ENCODE measurements at places on chromosomes 7 and 10.

GRCh38 chr7:134464496-134464895, 5.6 kb upstream of the AKR1B1 start:
- no peak for DNase-seq

- no peak for DNase-seq
Observed at GRCh38 chr7:71385330-71385729, 253.4 kb downstream of the GALNT17 start.

- DNase-seq = no peak
Observed at GRCh38 chr7:4799508-4800268, 24.3 kb downstream of the AP5Z1 start.

DNA sequence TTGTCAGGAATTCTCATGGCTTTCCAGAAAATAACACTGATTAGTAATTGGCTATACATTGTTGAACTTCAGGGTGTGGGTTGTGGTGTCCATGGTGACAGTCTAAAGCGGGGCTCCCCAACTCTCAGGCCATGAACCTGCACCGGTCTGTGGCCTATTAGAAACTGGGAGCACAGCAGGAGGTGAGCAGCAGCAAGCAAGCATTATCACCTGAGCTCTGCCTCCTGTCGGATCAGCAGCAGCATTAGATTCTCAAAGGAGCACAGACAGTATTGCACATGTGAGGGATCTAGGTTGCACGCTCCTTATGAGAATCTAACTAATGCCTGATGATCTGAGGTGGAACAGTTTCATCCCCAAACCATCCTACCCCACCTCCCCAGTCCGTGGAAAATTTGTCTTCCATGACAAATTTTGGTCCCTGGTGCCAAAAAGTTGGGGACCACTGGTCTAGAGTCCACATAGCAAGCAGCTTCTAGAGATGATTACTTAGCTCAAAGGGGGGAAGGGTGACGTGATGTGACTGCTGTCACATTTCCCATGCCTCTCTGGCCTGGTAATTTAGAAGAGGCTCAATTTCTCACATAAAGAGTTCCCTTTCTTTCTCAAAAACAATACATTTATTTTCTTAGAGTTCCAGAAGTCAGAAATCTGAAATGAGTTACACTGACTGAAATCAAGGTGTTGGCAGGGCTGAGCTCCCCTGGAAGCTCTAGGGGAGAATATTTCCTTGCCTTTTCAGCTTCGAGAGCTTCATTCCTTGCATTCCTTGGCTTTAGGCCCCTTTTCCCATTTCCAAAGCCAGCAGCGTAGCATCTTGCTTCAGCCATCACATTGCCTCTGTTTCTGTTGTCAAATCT, 17.6 kb upstream of the FAM221A start:
- no peak for DNase-seq

- no peak for DNase-seq
Observed at GRCh38 chr10:105181626-105182025, 540.5 kb downstream of the SORCS3 start.

- DNase-seq = no peak
Observed at GRCh38 chr7:149879271-149879743, 5.5 kb downstream of the ATP6V0E2 start.

DNA sequence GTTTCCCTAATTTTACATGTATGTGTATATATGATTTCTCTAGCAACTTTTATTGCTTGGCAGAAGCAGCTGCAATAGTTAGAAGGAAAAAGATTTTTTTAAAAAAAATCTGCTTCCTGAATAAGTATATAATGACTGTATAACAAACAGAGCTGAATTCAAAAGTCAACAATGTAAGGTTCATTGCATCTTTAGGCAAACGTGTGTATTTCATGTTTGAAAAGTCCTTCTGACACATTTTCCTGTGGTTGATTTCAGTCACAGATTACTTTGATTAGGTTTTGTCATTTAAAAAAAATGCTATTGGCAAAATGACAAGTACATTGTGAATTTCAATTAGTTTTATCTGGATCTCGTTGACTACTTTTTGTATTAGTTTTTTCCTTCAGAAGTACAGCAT, 231.0 kb downstream of the CSTF2T start:
- no peak for DNase-seq

GRCh38 chr7:41786404-41786803, 83.5 kb upstream of the INHBA start:
- DNase-seq = no peak

DNA sequence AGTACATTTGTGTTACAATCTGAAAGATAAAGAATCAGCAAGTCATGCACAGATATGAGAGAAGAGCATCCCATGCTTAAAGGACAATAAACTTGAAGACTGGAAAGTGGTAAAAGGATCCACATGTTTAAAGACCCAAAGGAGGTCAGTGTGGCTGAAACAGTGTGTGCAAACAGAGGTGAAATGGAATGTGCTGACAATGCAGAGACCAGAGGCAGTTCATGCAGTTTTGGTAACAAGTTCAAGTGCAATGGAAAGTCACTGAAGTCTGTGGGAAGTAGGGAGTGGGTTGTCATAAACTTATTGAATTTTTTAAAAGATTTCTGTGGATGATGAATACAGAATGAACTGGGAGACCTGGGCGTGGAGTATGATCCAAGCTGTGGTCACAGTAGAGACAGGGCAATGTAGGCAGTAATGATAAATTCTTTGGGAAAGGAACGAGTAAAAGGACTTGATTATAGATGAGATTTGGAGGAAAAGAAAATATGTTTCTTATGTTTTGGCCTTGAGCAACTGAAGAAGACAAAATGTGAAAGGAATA, 408.0 kb downstream of the HGF start:
- no peak for DNase-seq

- peak; percentile 4 for DNase-seq
Observed at GRCh38 chr7:66265566-66265965, 60.4 kb downstream of the TPST1 start.

GRCh38 chr7:145845345-145845744, 271.3 kb upstream of the CNTNAP2 start:
- DNase-seq = no peak

DNA sequence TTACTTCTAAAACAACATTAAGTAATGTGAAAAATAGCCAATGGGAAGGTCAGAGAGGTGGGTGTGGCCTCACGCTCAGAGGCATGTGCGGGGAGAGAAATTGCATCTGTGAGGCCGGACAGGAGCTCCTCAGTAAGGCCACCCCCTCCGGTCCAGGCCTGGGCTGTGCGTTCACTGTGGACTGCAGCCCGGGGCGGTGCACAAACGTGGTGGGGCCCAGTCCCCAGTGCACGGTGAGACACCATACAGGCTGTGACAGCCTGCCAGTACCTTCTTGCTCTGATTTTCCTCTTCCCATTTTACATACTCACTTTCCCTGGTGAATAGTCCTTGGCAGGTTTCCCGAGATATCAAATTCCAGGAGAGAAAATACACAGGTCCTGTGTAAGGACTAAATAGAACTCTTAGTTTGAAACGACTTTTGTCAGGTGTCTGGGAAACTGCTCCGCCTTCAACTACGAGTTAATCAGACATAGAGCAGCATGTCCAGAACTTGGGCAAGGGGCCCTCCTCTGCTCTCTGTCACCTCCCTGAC, 174.1 kb upstream of the MKI67 start:
- no peak for DNase-seq

- no peak for DNase-seq
Observed at GRCh38 chr10:13046851-13047528, 45.5 kb upstream of the CCDC3 start.

GRCh38 chr7:42494199-42494710, 257.2 kb upstream of the GLI3 start:
- no peak for DNase-seq

- no peak for DNase-seq
Observed at GRCh38 chr7:154960063-154960790, 42.7 kb downstream of the PAXIP1 start.

- no peak for DNase-seq
Observed at GRCh38 chr7:108331971-108332370, 124.3 kb downstream of the NRCAM start.

- DNase-seq = no peak
Observed at GRCh38 chr7:129958643-129959470, 6.1 kb upstream of the UBE2H start.

DNA sequence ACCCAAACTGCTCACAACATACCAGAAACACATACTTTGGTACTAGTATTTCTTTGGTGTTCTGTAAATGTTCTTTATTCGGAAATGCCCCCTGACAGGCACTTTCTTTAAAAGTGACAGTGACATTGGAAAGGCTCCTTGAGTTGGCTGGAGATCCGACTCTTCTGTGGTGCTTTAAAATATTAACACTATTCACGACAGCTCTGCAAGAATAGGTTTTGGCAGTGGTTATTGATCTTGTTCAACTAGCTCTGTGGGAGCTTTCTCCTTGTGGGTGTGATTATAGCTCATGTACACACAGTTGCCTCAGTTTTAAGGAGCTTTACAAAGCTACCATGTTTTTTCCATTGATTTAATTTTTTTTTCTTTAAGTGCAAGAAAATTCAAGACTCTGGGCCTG, 30.3 kb upstream of the SLC39A12 start:
- DNase-seq = no peak

- no peak for DNase-seq
Observed at GRCh38 chr7:77917500-77918262, 119.1 kb downstream of the PHTF2 start.

DNA sequence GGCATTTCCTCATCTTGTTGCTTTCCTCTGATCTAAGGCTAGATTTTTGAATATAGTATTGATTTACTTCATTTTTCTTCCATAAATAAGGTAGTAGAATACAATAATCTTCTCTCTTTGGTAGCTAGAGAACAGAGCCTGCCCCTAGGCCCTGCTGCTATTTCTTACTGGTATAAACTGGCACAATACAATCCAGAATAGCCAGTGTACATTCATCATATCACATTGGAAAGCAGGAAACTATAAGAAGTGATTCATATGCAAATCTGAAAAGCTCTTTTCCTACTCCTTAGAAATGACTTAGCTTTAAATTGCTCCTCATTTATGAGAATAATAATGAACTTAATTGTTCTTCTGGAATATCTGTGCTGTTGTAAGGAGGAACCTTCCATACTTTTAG, 100.2 kb downstream of the KCND2 start:
- DNase-seq = no peak

DNA sequence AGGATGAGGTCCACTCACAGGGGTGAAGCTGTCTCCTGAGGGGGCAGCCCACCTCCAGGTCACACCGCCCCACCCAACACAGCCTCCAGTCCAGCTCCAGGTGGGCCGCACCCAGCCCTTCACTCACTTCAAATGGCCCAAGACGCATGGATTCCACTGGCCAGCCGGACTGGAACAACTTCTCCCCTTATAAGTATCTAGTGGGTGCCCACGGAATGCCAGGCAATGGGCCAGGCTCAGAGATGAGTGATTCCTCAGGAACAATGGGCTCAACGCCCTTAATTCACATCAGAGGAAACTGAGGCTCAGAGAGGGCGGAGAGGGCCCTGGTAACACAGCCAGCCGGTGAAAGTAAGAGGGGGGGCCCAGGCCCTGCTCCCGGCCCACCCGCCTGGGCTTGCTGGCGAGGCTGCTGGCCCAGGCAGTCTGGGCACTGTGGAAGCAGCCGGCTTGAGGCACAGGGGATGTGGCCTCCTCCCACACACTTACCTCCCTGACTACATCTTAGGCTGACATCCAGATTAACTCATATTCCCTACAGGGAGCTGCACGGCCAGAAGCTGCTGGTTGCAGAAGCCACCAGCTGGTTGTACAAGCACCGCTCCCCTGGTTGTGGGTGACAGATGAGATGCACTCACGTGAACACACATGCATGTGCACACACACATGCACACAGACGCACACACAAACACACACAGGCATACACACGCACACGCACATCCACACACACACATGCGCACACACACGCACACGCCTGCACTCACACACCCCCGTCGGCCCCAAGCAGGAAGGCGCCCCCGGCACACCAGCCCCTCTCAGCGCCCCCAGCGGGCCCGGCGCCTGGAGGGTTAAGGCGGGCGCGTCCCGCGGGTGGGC, 1.0 kb upstream of the FAM20C start:
- DNase-seq = no peak

- DNase-seq = no peak
Observed at GRCh38 chr10:127044186-127044585, 139.0 kb downstream of the DOCK1 start.

- DNase-seq = no peak
Observed at GRCh38 chr7:135192914-135193536, 18.3 kb downstream of the WDR91 start.

DNA sequence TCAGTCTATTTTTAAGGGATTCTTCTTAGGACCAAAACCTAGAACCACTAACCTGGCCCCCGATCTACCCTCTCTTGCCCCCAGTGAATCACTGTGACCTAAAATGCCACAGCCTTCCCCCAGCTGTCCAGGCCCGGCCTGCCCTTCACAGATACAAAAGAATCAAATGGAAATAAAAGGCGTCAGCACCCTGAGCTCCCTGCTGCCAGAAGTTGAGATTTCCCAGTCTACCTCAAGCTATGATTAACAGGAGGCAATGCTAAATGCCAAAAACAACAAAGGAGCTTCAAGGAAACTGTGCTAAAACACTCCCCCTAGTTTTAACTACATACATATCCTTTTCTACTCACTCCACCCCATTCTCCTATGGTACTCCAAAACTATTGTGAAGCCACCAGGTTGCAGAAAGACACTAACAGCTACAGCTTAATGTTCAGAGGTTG, 67.8 kb downstream of the GSAP start:
- no peak for DNase-seq

All from CD4-positive, alpha-beta T cell treated with Interleukin-17A for 1 hour (primary cell).